ENCODE measurements at places on chromosomes 7 and 10. TPM values are rescaled to one million over a fixed set of nuclear protein-coding genes. Genes with fewer than 3 reads are reported as not detected.

Gene PRLHR
- total RNA-seq: not detected

Gene WDR86
- total RNA-seq: 0.07 TPM

- no peak for DNase-seq
Measured at GRCh38 chr7:102287111-102287980, 678 bp downstream of the SH2B2 start.

DNA sequence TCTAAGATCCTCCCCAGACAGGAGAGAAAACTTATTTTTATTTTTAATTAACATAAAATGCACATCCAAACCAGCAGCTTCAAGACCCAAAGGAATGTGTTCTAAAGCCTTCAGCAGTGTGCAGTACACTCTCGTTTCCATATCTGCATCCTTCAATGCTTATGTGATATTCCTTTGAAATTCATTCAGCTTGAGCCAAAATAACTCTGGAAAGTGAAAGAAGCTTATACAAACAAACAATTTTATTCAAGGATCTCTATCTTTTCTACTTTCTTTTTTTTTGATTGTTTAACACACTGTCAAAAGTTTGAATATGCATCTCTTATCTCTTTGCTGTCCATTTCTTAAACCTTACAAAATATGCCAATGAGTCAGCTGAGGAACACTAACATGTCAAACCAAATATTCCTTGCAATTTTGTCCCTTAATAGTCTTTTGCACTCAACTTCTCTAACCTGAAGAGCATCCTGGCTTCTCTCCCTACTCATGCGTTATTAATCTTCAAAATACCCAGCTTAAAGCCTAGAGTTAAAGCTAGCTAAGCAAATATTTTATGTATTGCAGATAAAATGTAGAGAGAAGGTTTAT lies 124.3 kb downstream of the THSD7A start:
- no peak for DNase-seq

Measured in epithelial cell of proximal tubule (primary cell).